ENCODE measurements at places on chromosomes 4 and X.

GRCh38 chr4:178693816-178694215 is 1251.6 kb upstream of the AGA start:
- no peak for DNase-seq

- DNase-seq: no peak
These were observed 333.3 kb upstream of the DDX53 start for GRCh38 chrX:22666441-22666840.

DNA sequence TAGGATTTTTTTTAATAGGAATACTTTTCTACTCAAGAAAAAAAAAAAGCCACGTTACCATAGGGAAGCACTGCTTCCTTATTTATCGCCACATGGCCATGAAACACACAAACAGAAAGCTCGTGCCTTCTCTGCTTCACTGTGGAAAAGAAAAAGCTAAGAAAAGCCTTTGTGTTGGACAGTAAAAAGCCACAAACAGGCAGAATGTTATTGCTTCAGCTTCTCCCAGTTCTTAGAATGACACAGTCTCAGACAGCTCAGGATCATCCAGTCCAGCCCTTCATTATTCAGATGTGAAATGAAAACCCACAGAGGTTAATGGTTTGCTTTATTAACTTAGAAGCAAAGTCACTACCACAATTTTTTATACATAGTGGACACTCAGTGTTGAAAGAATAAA is 181.6 kb upstream of the NOCT start:
- no peak for DNase-seq

DNA sequence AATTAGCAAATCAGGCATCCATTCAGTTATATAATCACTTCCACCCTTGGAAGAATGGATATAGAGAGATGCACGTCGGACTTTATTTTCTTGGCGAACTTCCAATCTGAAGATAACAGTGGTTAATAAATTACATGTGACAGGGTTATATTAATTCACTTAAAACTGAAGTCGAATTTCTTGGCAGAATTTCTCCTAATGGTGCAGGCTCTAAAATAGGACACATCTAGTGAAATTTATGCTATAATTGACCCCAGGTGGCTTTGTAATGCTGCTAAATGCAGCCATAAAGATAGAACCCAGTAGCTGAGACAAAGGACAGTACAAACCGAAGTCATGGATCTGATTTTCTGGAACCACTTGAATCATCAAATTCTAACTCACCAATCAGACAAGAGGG is 20.8 kb upstream of the SLC10A4 start:
- no peak for DNase-seq

DNA sequence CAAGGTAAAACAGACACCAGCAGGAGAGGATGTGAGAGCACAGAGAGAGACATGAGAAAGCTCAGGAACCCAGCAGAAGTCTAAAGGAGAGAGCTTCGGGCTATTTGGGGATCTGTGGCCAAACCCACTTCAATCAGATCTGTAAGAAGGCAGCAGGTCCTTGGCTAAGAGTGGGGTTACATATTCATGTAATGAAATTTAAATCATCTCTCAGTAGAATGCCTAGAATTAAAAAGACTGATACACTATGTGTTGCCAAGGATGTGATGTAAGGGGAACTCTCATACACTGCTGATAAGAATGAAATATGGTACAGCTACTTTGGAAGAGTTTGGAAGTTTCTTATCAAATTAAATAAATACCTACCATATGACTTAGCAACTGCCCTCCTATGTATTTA is 35.8 kb downstream of the PDE5A start:
- no peak for DNase-seq
